ENCODE measurements at places on chromosomes 3 and 15. TPM values are rescaled to one million over a fixed set of nuclear protein-coding genes. Genes with fewer than 3 reads are reported as not detected.

DNA sequence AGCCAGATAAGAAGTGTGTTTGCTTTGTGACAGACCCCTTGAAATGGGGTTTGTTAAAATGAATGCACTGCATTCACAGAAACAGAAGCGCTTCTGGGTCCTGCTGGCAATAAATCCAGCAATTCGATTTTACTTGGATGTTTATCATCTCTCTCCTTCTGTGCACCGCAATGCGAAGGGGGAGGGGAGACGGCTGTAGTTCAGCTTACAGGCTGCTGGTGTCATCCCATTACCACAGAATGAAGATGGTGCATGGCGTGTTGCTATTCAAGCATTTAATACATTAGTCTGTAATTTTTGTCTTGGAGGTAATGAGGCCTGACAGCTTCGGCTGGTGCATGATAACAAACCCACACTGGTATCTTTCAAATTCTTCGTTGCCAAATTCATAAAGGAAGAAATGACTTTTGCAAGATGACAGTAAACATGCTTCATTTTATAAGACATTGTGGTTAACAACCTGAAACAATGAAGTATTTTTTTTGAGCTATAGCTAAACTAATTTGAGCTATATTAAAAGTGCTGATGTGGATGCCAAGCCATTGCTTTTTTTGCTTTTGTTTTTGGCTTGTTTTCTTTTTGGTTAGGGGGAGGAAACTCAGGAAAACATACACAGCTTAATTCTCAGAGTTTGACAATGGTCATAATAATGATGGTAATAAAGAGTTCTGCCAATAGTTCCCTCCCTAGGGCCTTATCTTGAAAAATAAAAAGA lies 418.3 kb downstream of the OTOL1 start:
- no peak overlapping the region for H3K4me3 ChIP-seq
- no peak overlapping the region for H3K27ac ChIP-seq
- no peaks in the 10 kb centered on the region for H3K36me3 ChIP-seq
- DNase-seq, result no peak
- no peaks in the 10 kb centered on the region for H3K27me3 ChIP-seq

DNA sequence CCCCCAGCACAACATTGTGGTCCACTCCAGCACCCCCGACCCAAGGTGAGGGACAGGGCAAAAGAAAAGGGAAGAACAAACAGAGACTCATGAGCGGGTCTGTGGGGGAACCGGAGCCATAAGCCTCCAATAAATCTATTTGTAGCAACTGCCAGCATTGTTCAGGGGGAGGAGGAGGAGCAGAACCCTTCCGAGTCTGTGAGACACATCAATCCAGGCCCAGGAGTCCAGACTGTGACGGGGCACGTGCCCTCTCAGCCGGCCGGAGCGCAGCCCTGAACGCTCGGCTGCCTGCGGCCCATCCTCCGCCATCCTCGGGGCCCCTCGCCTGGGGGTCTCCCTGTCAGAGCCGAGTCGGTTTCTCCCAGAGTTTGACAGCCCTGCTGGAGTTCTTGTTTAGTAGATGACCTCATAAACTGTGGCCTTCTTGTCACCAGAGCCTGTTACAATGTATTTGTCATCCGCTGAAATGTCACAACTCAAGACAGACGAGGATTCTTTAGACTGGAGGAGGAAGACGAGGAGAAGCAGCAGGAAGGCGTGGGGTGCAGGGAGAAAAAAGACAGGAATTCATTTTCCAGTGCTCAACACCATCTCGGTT lies 47.9 kb downstream of the TLE3 start:
- H3K27ac ChIP-seq, result no peak overlapping the region
- H3K27me3 ChIP-seq, result no peaks in the 10 kb centered on the region
- H3K36me3 ChIP-seq, result peaks cover 26% of the 10 kb centered on the region
- no peak overlapping the region for H3K4me3 ChIP-seq

DNA sequence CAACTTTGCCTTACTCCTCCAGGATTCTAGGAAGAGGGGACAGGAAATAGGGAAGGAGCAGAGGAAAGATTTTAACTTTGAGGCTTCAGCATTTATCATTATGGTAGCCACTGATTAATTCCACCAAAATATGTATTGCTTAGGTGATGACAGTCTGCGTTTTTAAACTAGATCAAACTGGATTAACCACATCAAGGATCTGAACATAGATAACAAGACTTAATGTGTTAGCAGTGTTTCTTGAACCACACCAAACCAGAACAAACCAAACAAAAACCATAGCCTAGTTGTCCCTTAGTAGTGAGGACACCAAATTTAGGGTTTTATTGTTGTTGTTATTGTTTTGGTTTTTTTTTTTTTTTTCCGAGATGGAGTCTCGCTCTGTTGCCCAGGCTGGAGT lies 113.5 kb upstream of the LMOD3 start:
- H3K27me3 ChIP-seq, result no peaks in the 10 kb centered on the region
- H3K27ac ChIP-seq, result no peak overlapping the region
- peaks cover 47% of the 10 kb centered on the region for H3K4me1 ChIP-seq

DNA sequence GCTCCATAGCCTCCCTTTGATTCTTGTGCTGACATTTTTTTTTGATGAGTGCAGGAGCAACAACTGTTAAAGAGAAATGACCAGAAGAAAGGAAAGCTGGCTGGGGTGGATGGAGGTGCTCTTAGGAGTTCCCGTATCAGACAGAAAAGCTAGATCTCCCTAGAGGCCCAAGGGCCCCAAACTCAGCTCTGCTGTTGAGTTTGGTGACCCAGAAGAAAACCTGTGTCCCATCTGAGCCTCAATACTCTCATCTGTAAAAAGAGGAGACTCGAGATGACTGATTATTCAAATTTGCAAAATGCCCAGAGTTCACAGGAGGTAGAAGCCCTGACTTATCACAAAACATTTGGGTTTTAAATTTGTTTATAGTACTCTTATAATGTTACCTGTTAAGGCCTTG lies 142.4 kb downstream of the TIGIT start:
- H3K4me3 ChIP-seq, result no peak overlapping the region
- H3K27ac ChIP-seq, result no peak overlapping the region
- H3K36me3 ChIP-seq, result no peaks in the 10 kb centered on the region
- no peak for DNase-seq
- no peaks in the 10 kb centered on the region for H3K4me1 ChIP-seq
- no peaks in the 10 kb centered on the region for H3K27me3 ChIP-seq

DNA sequence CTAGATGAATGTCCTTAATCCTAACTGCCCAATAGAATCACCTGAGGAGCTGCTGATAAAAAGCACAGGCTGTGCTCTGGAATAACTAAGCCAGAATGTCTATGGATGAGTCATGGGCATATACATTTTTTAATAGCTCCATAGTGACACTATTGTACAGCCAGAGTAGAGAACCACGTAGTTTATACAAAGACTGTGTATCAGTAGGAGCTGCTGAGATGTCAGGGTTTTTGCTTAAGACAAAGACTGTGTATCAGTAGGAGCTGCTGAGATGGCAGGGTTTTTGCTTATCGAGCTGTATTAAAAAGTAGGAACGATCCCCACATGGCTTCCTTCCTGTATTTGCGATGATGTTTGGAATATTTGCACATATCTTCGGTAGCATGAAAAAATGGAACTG lies 137.4 kb downstream of the SV2B start:
- no peaks in the 10 kb centered on the region for H3K4me1 ChIP-seq
- H3K4me3 ChIP-seq, result no peak overlapping the region
- DNase-seq, result no peak
- H3K27me3 ChIP-seq, result no peaks in the 10 kb centered on the region
- H3K27ac ChIP-seq, result no peak overlapping the region

DNA sequence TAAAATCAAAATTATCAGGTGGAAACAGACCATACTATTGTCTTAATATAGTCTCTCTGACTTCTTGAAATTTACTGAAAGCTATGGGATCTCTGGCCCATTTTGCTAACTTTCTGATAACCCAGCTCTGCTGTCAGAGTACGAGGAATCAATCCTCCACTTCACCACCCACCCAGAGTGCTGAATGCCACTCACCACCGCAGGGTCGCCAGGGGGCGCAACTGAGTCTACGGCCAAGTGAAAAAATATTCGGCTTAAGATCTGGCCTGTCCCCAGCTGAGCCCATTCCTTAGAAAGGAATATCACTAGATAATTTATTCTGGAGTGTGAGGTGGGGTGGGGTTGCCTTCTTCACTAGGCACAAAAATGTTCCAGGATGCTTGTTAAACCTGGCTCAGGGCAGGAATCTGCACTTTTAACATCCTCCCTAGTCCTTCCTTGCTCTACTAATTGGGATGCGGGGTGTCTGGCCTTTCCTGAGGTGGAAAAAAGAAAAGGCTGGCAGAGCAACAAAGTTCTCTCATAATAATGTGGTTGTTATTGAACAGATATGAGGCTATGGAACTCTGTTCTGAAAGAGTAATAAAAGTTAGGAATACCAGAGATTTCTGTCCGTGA lies 520.6 kb downstream of the MFSD1 start:
- no peak for DNase-seq
- H3K27me3 ChIP-seq, result no peaks in the 10 kb centered on the region
- no peak overlapping the region for H3K4me3 ChIP-seq
- H3K4me1 ChIP-seq, result no peaks in the 10 kb centered on the region

GRCh38 chr3:133834621-133835417 lies 29.2 kb downstream of the SRPRB start:
- no peak overlapping the region for H3K4me3 ChIP-seq
- H3K27ac ChIP-seq, result no peak overlapping the region
- H3K27me3 ChIP-seq, result no peaks in the 10 kb centered on the region
- H3K4me1 ChIP-seq, result no peaks in the 10 kb centered on the region

DNA sequence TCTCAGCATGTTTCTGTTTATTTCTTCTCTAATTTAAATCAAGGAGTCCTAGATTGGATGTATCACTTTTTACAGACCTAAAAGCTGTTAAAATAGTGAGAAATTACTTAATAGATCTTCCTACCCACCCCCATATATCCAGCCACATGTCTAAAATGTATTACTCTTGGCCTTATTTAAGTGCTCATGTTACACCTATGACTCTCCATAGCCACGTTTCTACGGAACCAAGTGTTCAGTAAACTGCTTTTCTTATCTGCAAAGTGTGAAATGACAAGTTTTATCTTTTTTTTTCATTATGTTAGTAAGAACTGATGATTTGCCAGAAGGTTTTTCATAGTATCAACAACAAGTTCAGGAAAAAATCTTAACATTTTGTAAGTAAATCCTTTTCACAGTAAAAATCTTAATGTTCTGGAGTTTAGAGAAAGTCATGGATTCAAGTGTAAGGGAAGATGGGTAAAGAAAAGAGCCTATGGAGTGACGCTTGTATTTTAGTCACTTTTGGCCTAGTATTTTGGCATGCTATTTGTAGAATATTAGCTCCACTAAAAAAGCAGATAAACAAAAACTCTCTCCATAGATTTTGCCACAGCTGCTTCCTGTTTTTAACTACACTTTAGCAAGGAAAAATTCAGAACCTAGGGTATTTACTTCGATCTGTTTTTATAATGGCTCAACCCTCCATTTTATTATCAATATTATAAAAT lies 41.2 kb upstream of the IGSF10 start:
- DNase-seq, result peak; percentile 4
- no peak overlapping the region for H3K27ac ChIP-seq
- H3K36me3 ChIP-seq, result no peaks in the 10 kb centered on the region
- H3K27me3 ChIP-seq, result no peaks in the 10 kb centered on the region
- no peak overlapping the region for H3K4me3 ChIP-seq

DNA sequence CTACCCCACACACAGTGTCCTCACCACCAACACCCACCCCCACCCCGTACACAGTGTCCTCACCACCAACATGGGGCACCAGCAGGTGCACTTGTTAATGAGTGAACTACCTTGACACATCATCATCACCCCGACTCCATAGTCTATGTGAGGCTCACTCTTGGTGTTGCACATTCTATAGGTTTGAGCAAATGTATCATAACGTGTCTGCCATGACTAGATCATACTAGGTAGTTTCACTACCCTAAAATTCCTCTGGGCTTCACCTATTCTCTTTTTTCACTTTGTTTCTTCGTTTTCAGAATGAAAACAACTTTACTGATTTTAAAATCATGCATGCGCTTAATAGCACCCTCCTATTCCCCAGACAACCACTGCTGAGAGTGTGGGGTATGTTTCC lies 102.6 kb upstream of the SLC6A6 start:
- DNase-seq, result no peak
- no peak overlapping the region for H3K4me3 ChIP-seq
- peaks cover 6% of the 10 kb centered on the region for H3K27me3 ChIP-seq
- H3K4me1 ChIP-seq, result no peaks in the 10 kb centered on the region
- H3K27ac ChIP-seq, result no peak overlapping the region

DNA sequence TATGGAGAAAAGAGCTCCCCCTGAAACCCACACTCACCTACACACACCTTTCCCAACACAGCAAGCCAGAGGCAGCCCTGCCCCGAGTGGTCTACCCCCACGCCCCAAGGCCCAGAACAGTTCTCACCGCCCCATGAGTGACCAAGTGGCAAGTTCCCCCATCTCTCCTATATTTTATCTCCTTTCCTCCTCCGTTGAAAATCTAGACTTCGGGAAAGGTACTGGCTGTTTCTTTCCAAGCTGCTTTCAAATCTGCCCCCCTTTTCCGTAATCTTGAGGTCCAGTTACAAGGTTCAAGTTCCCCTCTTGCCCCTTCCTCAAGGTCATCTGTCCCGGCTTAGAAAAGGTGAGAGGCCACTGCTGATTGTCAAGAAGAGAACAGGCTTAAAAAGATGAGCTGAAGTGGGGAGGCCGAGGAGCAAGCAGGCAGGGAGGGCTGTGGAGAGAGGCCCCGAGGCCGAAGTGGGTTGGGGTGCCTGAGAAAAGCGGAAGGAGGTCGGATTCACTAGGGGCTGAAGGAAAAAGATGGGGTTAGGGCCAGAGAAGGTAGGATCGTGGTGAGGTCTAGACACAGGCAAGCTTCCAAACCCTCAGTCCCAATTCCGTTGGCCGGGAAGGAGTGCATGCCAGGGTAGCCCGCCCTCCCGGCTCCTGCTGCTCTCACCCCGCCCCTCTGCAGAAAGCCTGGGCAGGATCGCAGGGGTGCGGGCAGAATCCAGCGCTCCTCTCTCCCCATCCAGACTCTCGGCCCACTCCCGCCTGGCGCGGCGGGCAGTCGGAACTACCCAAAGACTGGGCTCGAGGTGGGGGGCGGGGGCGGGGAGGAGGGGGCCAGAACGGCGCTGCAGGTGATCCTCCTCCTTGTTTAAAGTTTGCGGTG lies 1.7 kb downstream of the SEMA5B start:
- peaks cover 17% of the 10 kb centered on the region for H3K4me1 ChIP-seq
- peaks cover 98% of the 10 kb centered on the region for H3K27me3 ChIP-seq

- H3K36me3 ChIP-seq, result no peaks in the 10 kb centered on the region
- H3K4me1 ChIP-seq, result no peaks in the 10 kb centered on the region
- DNase-seq, result peak; percentile 31
- no peaks in the 10 kb centered on the region for H3K27me3 ChIP-seq
- H3K27ac ChIP-seq, result no peak overlapping the region
- H3K4me3 ChIP-seq, result no peak overlapping the region
These were observed 73.1 kb upstream of the SPATA12 start for GRCh38 chr3:56987238-56987895.

Gene ISY1
- total RNA-seq, result 59.4 TPM

DNA sequence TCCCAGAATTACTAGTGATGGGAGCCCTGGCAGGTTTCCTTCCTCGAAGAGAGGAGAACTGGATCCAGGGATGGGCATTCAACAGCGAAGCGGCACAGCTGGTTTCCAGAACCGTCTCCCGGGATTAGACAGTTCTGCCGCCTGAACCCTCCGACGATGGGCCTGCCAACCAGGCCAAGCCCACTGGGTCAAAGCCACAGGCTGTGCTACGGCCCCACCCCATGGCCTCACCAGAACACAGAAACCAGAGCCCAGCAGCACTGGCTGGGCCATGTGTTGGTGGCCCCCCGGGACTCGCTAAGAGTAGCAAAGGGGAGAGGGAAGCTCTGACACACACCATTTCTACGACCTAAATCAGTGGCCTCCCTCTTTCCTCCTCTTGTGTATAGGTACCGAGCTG lies 2.2 kb downstream of the C15orf62 start:
- no peak for DNase-seq
- H3K27ac ChIP-seq, result no peak overlapping the region
- peaks cover 26% of the 10 kb centered on the region for H3K4me1 ChIP-seq
- H3K27me3 ChIP-seq, result no peaks in the 10 kb centered on the region
- no peak overlapping the region for H3K4me3 ChIP-seq
- H3K36me3 ChIP-seq, result no peaks in the 10 kb centered on the region

Gene FAM43A
- total RNA-seq, result 307 TPM

Gene ARPP21
- not detected for total RNA-seq

Gene FSIP1
- 1.1 TPM for total RNA-seq

All from endothelial cell of umbilical vein (primary cell).